ENCODE measurements at places on chromosomes 6 and 20.

- DNase-seq, result no peak
Measured at GRCh38 chr6:11098004-11098403, 4.4 kb downstream of the SMIM13 start.

- no peak for DNase-seq
Measured at GRCh38 chr6:37954791-37955190, 135.3 kb downstream of the ZFAND3 start.

- no peak for DNase-seq
Measured at GRCh38 chr6:34993213-34993612, 104.2 kb downstream of the ANKS1A start.

- DNase-seq, result no peak
Measured at GRCh38 chr6:31266567-31267360, 5.1 kb downstream of the HLA-C start.

DNA sequence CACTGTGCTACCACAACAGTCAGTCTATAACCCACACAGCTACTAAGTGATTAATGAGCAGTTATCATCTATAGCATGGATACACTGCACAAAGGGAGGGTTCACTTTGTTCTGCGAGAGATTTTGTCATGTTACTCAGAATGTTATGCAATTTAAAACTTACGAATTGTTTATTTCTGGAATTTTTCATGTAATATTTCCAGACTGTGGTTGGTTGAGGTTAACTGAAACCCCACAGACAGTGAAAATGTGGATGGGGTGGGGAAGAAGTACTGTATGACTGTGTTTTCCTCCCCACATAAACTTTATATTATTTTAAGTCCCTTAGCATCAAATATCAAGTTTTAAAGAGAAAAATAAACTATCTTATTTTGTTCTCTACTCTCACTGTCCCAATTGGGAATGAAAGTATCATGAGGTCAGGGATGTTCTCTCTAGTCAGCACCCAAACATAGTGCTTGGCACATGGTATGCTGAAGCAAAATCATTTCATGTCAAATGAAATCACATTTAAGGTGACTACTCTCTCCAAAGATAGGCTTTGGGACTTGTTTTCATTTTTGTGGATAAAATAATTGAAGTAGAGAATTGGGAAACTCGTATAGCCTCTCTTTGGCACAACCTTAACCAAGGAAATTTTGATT is 25.4 kb downstream of the DOP1A start:
- DNase-seq, result no peak

DNA sequence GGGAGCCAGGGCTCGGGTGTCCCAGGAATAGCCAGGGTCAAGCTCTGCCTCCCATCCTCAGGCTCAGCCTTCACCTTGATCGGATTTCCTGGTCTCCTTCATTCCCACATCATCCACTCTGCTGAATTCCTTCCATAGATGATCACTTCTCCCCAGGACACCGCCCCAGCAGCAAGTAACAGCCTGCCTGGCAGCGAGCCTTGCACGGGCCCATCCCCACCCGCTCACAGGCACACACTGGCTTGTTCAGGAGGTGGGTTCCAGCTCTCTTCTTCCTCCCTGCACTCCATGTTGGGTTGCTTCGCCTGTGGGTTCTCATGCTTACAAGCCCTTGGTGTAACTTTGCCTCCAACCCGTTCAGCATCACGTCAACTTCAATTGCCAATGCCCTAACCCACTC is 113.0 kb upstream of the IYD start:
- no peak for DNase-seq

DNA sequence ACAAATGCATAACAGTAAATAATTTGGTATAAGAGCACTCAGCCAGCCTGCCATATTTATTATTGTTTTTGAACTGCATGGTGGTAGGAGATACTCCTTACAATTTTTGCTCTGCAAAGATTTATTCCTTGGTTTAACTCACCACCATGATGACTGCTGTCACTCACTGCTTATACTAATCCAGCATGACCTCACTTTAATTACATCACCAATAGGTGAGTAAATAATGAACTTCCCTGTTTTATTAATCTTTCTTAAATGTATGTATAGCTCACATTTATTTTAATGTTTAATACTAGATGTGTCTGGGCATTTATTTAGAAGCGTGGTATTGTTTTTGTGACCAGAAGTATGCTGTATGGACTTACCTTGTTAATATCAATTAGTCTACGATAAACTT is 12.8 kb upstream of the TP53TG5 start:
- DNase-seq, result no peak

DNA sequence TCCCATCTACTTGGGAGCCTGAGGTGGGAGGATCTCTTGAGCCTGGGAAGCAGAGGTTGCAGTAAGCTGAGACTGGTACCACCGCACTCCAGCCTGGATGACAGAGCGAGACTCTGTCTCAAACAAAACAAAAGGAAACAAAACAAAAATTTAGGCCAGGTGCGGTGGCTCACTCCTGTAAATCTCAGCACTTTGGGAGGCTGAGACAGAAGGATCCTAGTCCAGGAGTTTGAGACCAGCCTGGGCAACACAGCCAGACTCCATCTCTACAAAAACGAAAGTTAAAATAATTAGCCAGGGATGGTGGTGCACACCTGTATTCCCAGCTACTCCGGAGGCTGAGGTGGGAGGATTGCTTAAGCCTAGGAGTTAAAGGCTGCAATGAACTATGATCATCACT is 183.2 kb upstream of the ZNF217 start:
- DNase-seq, result no peak

GRCh38 chr6:16496210-16496609 is 257.8 kb downstream of the GMPR start:
- no peak for DNase-seq

- DNase-seq, result no peak
Measured at GRCh38 chr20:20207291-20207690, 155.0 kb downstream of the CFAP61 start.

DNA sequence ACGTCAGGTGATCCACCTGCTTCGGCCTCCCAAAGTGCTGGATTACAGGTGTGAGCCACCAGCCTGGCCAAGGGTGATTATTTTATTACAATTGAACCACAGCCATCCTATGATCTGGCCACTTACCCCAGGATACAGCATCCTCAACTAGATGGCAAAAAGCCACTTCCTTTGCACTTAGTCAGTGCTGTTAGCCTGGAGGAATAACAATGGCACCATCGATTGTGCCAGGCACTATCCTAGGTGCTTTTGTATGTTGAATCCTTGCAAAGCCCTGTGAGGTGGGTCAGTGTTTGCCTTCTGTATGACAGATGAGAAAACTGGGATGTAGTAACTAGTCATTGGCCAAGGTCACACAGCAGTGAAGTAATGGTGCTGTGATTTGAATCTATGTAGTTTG is 11.2 kb upstream of the TTPAL start:
- no peak for DNase-seq

GRCh38 chr20:48364055-48364454 is 463.7 kb downstream of the PREX1 start:
- DNase-seq, result no peak

- peak; percentile 60 for DNase-seq
Measured at GRCh38 chr6:2853769-2854395, 12.2 kb upstream of the SERPINB1 start.

- DNase-seq, result no peak
Measured at GRCh38 chr20:16363506-16364319, 209.5 kb downstream of the KIF16B start.

- no peak for DNase-seq
Measured at GRCh38 chr20:62409931-62410745, 3.1 kb upstream of the CABLES2 start.

GRCh38 chr6:124008000-124008987 is 204.6 kb downstream of the NKAIN2 start:
- DNase-seq, result no peak

DNA sequence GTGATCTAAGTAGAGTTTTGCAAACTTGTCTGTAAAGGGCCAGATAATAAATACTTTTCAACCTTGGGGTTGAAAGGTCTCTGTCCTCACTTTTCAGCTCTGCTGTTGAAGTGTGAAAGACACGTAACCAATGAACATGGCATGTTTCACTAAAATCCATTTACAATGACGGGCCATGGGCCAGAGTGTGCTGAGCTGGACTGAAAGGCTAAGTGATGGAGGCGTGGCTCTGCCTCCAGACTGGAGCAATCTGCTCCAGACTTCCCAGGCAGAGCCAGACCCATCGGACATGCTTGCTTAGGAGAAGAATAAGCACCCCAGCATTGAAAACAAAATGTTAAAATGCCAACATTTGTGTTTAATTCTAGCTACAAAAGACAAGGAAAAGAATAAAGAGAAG is 41.4 kb downstream of the SCAND1 start:
- no peak for DNase-seq

DNA sequence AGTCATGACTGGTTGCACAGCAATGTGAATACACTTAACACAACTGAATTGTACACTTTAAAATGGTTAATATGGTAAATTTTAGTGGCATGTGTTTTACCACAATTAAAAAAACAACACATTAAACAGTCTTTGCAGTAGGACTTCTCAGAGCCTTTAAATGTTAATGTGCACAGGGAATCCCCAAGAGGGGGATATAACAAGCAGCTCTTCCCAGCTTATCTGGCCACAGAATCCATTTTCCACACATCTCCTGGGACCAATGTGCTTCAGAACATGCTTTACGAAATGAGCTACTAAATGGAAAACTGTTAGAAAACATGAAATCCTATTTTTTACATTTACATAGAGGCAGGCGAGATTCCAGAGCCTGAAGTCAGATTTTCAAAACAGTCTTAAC is 44.4 kb downstream of the FYN start:
- DNase-seq, result no peak

DNA sequence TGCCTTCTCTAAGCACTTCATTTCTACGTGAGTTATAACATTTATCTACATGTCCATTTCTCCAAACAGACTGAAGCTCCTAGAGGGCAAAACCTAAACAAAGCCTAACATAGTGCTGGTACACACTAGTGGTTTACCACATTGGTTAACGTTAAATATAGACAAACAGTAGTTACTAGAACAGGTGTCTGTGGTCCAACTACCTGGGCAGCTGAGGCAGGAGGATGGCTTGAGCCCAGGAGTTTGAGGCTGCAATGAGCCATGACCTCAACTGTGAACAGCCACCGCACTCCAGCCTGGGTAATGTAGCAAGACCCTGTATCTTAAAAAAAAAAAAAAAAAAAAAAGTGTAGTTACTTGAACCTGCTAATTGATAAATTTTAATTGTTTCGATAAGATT is 26.5 kb downstream of the PTPRK start:
- no peak for DNase-seq

GRCh38 chr6:41538556-41539182 is 7.5 kb upstream of the FOXP4 start:
- no peak for DNase-seq

DNA sequence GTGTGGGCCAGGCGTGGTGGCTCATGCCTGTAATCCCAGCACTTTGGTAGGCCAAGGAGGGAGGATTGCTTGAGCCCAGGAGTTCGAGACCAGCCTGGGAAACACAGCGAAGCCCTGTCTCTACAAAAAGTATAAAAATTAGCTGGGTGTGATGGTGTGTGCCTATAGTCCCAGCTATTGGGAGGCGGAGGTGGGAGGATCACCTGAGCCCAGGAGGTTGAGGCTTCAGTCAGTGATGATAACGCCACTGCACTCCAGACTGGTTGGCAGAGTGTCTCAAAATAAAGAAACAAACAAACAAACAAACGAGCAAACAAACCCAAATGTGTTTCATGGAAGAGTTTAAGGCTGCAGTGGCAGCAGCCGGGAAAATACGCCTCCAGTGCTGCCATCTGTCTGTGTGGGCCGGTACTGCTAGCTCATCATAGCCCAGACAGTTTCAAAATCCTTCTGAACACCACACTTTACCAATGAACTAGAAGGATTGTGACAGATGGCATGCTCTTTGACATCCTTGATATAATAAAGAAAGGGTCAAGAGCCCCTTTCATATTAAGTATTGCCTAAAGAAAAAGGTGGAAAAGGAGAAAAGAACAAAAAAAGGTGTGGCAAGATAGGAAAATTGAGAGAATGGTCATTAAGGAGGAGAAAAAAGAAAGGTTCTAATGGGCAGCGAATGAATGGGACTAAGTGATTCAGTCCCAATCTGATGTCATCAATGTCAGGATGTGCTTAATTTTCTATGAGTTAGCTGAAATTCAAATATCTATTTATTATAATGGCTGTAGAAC is 298.6 kb downstream of the SYNE1 start:
- peak; percentile 37 for DNase-seq

- no peak for DNase-seq
Measured at GRCh38 chr6:20440296-20440695, 38.6 kb downstream of the E2F3 start.

GRCh38 chr20:4051413-4052138 is 36.2 kb upstream of the RNF24 start:
- DNase-seq, result no peak

DNA sequence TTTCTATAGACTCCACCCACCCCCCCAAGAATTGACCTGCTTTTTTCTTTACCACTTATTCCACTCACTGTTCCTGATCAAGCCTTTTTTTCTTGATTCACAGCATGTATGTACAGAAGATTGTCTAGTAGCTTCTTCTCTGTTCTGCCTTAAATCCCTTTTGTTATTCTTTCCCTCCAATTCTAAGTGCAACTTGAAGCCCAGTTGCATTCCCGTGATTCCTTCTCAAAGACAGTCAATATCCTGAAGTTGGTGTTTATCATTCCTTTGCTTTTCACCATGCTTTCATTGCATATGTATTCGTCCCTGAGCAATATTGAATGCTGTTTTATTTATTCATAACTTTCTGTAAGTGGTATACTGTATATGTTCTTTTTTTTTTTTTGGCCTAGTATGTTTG is 21.0 kb downstream of the XRN2 start:
- DNase-seq, result no peak

DNA sequence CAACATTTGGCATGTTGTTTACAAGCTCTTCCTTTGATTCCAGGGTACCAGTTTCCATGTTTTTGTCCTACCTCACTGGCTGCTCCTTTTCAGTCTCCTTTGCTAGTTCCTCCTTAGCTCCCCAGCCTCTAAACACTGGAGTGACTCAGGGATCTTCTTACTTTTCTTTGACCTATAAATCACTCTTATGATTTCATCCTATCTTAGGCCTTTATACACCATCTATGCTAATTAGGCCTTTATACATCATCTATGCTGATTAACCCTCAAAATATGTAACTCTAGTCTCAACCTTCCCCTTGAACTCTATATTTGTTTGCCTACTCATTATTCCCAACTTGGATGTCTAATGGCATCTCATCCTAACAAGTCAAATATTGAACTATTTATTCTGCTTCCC is 9.5 kb downstream of the TMEM30A start:
- DNase-seq, result no peak
